Suprapubic skin (tissue), 4 donors: ENCODE measurements at places on chromosomes 6 and 20. TPM values are rescaled to one million over a fixed set of nuclear protein-coding genes. Genes with fewer than 3 reads are reported as not detected.

Gene C6orf118
- not detected for total RNA-seq

Gene CST5
- not detected for total RNA-seq

Gene LCA5
- 1.8 TPM for total RNA-seq

Gene FAXC
- 6.8 TPM for total RNA-seq

Gene ATP5F1E
- total RNA-seq, result 19.8 TPM

Gene SLC2A10
- 2.6 TPM for total RNA-seq

Gene MAN1A1
- 25.9 TPM for total RNA-seq

Gene TMEM170B
- total RNA-seq, result 1.4 TPM

Gene ZNF343
- total RNA-seq, result 12.1 TPM

Gene SMIM29
- total RNA-seq, result 50.7 TPM

DNA sequence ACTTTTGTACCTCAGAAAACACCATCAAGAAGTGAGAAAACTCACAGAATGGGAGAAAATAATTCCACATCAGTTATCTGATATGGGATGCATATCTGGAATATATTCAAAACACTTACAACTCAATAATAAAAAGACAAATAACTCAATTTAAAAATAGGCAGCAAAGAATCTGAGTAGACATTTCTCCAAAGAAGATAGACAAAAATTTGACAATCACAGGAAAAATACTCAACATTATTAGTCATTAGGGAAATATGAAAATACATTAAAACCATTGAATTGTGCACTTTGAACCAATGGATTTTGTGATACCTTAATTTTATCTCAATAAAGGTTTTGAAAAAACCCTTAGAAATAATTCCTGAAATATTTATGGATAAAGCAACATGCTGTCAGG is 36.9 kb upstream of the STMND1 start:
- DNase-seq, result no peak

DNA sequence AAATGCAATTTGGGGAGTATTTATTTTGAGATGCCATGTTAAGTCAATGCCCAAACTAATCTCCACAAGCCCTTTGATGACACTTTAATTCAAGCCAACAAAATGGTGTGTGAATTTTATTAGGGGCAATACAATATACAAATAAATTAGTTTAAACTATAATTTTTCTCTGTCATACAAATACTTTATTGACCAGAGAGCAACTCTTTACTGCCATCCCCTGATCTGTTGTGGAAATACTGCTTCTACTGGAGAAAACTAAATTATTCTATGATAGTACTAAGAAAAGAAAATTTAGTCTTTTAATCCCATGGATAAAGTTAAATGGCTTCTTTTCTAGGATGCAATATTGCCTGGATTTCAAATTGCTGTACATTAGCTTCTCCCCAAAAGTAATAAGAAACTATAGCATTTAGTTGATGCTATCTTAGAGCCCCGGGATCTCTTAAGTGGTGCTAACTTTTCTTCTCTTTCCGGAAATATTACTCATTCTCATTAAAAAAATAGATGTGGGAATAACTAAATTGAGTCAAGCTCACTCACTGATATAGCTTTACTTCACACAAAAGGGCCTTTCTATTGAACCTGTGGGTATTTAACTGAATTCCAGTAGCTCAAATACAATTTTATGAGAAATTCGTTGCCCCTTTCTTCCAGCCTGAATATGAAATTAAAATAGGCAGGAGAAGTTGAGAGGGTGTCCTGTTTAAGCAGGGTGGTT is 49.2 kb downstream of the SMPDL3A start:
- no peak for DNase-seq

GRCh38 chr6:136921381-136921935 is 643 bp upstream of the SLC35D3 start:
- DNase-seq, result no peak

DNA sequence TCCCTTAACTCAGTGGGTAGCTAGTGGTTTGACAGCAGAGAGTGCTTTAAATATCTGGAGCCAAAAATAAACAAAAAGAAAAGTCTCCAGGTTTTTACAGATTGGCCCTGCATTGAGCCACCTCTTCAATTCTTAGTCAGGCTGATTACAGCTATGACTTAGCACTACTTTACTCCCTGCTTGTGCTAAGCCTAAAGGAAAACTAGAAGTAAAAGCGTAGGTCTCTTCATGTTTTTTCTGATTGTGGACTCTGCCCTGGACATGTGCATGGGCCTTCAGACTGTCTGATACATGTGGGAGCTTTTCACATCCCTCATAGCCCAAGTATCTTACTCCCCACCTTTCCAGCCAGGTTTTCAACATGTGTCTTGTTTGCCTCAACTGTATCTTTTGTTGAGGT is 33.3 kb downstream of the KPNA5 start:
- DNase-seq, result no peak

DNA sequence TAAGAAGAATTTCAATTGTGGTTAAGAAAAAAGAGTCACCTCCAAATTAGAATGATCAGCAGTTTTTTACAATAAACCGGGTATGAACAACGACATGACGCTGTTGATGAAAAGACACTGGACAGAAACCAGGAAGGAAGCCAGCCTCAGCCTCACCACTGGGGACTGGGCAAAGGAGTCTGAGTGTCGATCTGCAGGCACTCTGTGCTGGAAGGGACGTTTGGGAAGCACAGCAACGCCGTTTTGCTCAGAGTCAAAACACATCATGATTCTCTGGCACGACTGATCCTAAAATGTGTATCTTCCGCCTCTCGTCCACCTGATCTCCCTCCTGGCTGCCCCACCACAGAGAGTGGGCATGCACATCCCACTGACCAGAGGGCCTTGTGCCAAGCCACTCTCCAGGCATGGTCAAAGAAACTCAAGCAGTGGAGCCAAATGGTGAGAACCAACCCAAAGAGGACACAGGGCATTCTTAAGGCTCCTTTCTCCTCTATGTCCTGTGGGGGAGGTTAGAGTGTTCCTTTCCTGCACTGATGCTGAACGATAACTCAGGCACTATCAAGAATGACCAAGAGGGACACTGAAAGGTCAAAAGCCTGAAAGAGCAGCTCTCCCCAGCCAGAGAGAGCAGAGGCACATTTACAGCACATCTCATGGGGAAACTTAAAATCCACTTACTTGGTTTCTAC is 68.8 kb downstream of the AGPAT4 start:
- DNase-seq, result no peak

- no peak for DNase-seq
Measured at GRCh38 chr20:41055679-41056078, 27.1 kb downstream of the TOP1 start.

GRCh38 chr20:542777-543368 is 717 bp downstream of the CSNK2A1 start:
- no peak for DNase-seq

GRCh38 chr20:46609043-46609442 is 42.2 kb downstream of the SLC13A3 start:
- DNase-seq, result no peak

- no peak for DNase-seq
Measured at GRCh38 chr20:1734269-1734858, 76.8 kb upstream of the SIRPG start.

DNA sequence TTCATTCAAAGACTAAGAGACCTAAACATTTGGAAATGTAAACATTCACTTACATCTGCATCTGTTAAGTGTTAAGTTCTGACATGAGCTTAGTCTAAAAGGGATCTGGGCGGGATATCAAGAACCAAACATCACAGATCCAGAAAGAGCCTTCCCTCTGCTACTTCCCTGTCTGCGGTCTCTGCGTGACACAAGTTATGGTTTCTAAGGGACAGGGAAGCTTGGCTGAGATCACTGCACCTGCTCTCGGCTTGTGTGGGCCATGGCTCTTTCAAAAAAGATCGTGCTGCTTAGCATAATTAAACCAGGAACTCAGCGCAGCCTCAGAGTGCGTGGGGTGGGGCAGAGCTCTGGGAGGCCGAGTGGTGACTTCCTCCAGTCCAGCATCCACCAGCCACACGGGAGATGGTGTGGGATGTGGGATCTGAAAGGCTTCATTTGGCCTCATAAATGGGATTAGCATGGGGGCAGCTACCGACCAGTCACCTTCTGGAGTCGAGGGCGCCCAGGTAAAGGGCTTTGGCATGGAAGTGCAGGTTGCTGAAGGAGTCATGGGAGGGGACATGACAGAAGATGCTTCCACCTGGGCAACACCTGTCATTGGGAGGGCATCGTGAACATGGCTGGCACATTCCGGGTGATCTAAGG is 16.7 kb upstream of the RAMACL start:
- no peak for DNase-seq

DNA sequence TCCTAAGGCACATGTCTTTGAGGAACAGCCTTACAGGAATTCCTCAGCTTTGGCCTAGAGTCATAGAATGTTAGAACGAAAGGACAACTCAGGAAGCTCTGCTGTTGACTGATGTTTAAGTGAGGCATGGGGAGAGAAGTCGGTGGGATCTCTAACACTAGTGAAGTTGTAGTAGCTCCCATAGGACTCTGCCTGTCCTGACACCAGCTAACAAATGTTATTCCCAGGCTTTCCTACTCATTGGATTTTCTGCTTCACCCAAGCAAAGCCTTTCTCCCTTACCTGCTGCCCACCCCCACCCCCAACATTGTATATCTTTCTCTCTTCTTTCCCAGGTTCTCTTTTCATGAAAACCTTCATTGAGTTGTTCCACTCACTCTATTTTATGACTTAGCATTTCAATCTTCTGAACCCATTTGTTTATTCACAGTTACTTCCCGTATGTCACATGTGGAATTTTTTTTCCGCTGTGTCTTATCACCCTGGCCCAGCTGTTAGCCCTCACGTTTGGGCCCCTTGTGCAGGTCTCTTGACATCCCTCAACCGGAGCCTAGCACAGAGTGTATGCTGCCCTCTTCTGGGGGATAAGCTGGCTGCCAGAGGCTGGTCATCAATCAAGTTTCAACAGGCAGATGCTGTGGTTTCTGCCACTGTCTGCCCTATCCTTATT is 39.2 kb upstream of the RNF8 start:
- DNase-seq, result no peak

DNA sequence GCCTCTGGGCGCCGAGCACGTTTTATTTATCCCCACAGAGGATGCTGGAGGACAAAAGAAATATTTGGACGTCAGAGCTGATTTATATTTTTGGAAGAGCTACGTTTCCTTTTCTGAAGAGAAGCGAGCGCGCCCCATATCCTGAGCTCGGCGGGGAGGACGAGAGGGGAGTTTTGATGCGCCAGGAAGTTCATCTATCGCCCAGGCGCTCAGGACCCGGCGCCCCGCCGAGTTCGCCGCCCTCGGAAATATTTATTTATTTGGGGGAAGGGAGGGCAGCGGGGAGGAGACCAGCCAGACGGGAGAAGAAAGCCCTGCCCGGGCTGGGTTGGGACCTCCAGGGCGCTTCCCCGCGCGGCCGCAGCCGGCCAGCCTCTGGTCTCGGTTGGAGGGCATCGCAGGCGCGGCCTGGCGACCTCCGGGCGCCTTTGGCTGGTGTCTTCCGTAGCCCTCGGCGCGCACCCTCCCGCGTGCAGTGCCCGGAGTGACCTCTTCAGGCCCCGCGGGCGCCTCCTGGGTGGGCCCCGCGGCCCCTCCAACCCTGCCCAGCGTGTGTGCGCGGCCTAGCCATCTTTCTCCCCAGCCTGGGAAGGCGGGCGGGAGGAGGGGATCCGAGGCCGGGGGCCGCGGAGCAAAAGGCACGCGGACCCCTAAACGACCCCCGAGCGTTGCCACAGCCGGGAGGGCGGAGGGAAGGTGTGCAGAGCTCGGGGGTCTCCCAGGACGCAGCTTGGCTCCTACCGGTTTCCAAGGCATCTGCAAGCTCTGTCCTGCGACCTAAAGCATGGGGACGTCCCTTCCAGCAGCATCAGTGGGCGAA is 5.4 kb upstream of the FOXF2 start:
- no peak for DNase-seq

- DNase-seq, result no peak
Measured at GRCh38 chr6:46756469-46757213, 9.9 kb downstream of the ANKRD66 start.

GRCh38 chr20:7776148-7776547 is 164.1 kb downstream of the HAO1 start:
- no peak for DNase-seq

DNA sequence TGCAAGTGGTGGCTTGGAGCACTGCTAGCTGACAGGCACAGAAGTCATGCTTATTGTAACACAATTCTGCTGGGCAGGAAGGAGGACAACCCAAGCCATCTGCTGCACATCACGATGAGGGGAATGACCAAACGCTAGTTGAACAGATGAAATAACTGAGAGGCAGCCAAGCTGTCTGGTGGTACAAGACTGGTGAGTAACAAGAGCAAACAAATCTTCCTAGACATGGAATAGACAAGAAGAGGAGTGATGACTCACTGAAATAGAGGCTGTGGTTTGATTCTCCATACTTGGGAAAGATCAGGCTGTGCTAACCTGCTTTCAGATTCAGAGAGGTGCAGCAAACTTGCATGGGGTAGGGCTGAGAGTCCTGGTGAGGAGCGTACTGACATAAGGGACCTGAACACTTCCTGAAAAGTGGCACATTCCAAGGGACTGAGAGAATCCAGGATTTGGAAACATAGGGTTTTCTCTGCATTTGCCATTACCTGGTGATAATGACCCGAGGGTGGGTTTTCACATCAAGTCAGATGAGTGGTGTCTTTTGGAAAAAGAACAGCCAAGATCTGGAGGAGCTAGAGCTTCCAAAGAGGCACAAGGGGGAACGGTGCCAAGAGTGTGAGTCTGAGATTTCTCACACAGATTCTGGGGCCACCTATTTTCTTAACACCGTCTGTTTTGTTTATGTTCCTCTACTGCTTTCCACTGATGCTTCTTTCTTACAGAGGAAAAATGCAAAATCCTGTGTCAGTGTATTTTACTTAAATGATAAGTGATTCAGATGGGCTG is 60.0 kb downstream of the PRL start:
- DNase-seq, result no peak

DNA sequence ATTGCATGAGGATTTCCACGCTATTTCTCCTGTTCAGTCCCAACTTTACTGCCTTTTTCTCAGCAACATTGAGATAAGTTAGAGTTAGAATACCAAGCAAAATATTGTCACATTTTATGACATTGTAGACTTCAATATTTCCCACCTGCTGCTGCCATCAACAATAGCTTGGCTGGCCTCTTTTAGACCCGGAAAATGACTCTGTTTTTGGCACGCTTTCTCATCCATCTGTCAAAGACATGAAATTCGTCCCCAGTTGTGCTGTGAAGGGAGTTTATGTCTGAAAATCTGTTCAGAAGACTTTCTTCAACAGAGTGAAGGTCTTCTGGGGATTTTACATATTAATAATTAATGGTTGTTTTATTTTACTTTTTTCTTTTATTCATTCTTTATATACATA is 857.3 kb downstream of the FRK start:
- no peak for DNase-seq

DNA sequence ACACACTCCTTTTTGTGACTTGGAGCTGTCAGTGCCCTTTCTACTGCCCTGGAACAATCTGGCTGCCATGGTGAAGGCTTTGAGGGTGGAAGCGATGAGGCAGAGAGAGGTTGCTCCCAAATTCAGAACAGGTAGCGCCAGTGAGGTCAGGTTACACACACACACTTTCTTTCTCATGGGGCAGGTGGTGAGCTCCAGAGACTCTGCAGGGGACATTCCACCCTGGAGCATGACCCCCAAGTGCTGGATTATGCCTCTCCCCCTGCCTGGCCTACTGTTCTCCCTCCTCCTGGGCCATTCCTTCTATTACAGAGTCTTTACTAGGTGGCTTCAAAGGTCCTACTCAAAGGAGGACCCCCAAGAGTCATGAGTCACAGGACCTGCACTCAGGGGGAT is 98.0 kb downstream of the EYA2 start:
- DNase-seq, result no peak

- no peak for DNase-seq
Measured at GRCh38 chr20:13325033-13325432, 104.0 kb downstream of the ISM1 start.

GRCh38 chr6:52491203-52492069 is 71.3 kb downstream of the EFHC1 start:
- no peak for DNase-seq
